ENCODE measurements at places on chromosomes 5 and 9.

GRCh38 chr9:123064716-123065115 is 31.2 kb downstream of the GPR21 start:
- no peak for DNase-seq

DNA sequence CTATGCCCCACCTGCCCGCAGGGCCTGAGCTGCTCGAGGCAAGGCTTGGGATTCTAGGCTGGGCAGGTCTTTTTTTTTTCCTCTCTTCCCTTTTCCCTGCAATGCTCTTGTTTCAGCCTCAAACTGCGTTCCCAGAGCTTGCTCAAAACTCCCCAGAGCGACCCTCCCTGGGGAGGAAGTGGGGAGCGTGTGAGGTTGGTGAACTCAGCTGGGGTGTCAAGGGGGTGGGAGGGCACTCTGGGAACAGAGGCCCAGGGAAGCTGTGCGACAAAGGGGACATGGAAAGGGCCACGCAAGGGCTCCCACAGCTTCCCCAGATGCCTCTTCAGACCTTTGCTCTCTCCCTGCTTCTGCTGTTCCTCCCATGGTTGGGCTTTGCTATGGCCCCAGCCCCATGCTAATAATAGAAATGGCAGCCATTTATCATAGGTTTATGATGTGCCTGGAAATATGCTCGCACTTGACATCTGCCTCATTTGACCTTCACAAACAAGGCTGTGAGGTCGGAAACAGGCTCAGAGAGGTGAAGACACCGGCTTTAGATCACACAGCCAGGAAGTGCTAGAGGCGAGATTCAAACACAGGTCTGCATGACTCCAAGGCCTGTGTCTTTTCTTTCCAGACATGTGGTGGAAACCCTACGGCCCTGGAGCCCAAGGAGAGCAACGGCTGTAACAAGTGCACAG is 40.9 kb upstream of the IL17B start:
- DNase-seq, result no peak

DNA sequence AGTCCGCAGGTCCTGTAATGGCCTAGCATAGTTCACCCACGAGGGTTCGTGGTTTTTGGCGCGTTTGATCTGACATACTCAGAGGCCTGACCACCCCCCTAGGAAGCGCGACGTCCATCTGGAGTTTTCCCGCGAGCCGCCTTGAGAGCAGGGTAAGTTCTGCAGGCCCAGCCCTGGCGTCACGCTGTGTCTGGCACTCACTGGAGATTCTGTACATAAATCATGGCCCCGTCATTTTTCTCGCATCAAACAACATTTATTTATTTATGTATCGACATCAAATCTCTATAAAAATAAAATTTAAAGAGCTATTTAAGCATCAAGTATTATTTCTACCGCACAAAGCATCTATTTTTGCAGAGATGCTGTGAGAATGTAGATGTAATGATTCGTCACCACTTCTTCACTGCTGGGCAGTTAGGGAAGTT is 437 bp upstream of the TRIM41 start:
- DNase-seq, result no peak

DNA sequence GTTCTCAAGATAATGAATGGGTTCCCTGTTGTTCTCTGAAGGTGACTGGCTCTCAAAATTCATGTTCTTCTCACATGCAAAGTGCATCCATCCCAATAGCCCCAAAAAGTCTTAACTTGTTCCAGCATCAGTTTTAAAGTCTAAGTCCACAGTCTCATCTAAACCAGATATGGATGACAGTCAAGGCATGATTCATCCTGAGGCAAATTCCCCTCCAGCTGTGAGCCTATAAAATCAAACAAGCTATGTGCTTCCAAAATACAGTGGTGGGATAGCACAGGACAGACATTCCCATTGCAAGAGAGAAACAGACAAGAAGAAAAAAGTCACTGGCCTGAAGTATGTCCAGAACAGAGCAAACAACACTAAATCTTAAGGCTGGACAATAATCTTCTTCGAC is 25.4 kb downstream of the FBXO10 start:
- DNase-seq, result no peak

- DNase-seq, result no peak
Measured at GRCh38 chr9:109161471-109161870, 5.6 kb downstream of the FRRS1L start.

GRCh38 chr9:137294091-137294680 is 7.9 kb downstream of the NRARP start:
- no peak for DNase-seq

GRCh38 chr9:127844821-127845359 is 9.6 kb downstream of the ENG start:
- DNase-seq, result no peak

- DNase-seq, result no peak
Measured at GRCh38 chr9:34475097-34475496, 16.5 kb downstream of the DNAI1 start.

DNA sequence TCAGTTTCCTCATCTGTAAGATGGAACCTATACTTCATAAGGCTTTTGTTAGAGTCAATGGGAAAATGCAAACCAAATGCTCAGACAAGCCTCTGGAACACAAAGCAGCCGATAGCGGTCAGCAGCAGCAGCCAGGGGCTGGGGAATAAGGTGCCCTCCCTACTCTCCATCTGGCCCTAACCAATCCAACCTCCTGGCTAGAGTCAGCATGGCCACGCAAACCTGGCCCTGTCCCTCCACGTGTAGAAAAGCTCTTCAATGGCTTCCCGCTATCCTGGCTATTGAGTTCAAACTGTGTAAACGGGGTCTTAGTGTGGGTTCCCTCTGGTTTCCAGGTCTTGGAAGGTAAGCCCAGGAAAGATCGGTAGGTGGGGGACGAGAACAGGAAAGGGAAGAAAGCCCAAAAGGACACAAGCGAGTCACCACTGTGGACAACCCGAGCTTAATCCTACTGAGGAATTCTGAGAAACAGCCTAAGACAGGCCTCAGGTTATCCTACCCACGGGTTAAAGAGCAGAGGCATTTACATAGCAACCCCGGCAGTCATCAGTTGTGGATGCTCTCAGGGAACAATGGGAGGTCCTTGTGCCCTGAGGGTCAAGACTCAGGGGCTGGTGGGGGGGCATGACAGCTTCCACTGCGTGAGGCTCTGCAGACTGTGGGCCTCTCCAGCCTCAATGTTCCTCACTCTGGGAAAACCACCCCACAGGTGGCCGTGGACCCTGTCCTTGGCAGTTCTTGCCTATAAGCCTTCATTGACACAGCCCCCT is 30.9 kb downstream of the FABP6 start:
- DNase-seq, result no peak

DNA sequence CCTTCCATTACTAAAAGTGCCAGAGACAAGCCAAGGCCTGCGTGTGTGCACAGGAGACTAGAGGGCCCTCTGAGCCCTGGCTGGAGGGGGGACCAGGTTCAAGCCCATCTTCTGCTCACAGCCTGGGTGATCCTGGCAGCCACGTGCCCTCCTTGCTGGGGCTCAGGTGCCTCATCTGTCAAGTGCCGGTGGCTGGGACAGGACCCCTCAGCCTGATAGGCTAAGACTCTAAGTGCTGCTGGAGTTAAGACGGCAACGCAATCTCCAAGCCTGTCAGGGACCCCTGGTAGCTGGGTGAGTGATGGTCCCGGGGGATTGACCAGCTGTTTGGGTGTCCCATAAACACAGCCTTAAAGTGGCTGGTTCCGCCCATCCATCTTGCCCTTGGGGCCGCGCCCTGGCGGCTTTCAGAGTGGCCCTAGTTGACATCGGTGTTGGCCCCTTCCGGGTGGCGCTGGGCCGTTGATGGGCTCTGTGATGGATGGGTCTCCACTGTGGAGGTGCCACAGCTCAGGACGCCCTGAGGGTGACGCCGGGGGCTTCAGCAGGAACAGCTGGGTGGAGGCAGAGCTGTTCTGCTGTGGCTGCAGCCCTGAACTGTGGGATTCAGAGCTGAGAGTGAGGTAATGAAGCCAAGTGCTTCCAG is 136.2 kb downstream of the BARX1 start:
- no peak for DNase-seq

DNA sequence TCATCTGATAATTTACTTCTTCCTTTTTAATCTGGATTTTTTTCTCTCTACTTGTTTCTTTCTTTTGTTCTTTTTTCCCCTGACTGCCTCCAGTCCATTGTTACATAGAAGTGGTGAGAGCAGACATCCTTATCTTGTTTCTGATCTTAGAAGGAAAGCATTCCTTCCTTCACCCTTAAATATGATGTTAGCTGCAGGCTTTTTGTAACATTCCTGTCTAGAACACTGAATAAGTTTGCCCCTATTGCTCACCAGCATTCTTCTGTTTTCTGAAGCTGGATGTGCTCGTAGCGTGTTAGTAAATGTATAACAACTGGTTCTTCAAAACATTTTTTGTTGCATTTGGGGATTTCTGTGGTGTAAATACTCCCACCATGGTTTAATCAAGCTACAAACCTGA is 136.7 kb upstream of the NFIL3 start:
- DNase-seq, result no peak
